ENCODE measurements at places on chromosomes 5 and 9. TPM values are rescaled to one million over a fixed set of nuclear protein-coding genes. Genes with fewer than 3 reads are reported as not detected.

TRAF1 gene
- total RNA-seq: 6.9 TPM

FGD3 gene
- 19.9 TPM for total RNA-seq

UGT3A1 gene
- not detected for total RNA-seq

PLPP1 gene
- 283 TPM for total RNA-seq

PCDHB2 gene
- total RNA-seq: 3.4 TPM

KCNV2 gene
- not detected for total RNA-seq

UCK1 gene
- total RNA-seq: 37.3 TPM

SLC25A2 gene
- total RNA-seq: not detected

DNA sequence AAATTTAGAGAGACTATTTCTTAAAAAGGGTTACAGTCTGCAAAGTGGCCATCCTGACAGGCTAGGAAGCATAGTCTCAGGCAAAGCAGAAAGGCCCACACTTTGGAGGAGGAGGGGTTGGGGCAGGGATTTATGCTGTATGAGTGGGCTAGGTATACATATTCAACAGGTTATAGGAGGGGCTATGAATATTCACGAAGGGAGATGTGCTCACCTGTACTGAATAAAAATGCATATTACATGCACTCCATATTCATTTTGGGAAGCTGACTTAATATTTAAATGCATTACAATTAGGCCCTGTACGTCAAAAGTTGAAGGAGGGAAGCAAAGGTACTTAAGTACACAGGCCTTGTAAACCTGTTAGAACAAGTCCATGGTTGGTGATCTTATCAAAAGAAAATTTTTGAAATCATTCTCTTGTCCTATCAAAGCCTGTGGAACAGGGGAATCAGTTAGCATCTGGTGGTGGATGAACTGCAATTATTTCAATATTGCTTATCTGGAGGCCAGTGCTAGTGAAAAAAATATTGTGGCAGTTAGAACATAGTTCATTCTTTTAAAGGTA lies 1.6 kb downstream of the CENPP start:
- no peak for DNase-seq

DNA sequence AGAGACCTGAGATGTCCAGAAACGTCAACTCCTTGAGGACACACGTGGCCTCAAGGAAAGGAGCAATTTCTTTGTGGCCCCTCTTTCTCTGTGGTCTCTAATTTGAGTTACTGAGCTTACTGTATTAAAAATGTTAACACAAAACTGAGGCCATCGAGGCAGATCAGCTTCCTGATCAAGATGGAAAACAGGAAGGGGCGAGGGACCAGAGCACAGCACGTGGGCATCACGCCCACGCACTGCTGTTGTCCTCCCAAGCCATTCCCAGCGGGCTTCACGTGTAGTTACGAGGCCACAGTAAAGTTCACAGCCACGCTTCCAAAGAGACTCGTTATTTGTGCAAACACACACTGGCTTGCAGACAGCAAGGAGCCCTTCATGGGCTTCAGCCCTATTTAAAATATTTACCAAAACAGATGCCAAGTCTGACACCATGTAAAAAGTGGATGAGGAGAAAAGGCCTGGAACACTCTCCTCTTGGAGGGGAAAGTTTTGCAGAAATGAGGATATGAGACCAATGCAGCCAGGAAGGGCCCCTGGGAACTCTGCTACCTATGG lies 149.5 kb downstream of the ROR2 start:
- DNase-seq: no peak

- DNase-seq: no peak
Measured at GRCh38 chr5:171431251-171431777, 11.9 kb downstream of the FGF18 start.

GRCh38 chr5:113507601-113508000 lies 5.9 kb upstream of the YTHDC2 start:
- DNase-seq: no peak

- no peak for DNase-seq
Measured at GRCh38 chr5:36703245-36703860, 96.9 kb downstream of the SLC1A3 start.

GRCh38 chr5:119840175-119840574 lies 210.8 kb downstream of the FAM170A start:
- no peak for DNase-seq

GRCh38 chr9:37705787-37706186 lies 47.8 kb upstream of the TRMT10B start:
- no peak for DNase-seq

GRCh38 chr5:59380350-59380951 lies 513.1 kb downstream of the PDE4D start:
- no peak for DNase-seq

- DNase-seq: no peak
Measured at GRCh38 chr5:92991581-92992067, 589.4 kb downstream of the NR2F1-AS1 start.

GRCh38 chr5:168409591-168410458 lies 76.4 kb upstream of the RARS1 start:
- no peak for DNase-seq

DNA sequence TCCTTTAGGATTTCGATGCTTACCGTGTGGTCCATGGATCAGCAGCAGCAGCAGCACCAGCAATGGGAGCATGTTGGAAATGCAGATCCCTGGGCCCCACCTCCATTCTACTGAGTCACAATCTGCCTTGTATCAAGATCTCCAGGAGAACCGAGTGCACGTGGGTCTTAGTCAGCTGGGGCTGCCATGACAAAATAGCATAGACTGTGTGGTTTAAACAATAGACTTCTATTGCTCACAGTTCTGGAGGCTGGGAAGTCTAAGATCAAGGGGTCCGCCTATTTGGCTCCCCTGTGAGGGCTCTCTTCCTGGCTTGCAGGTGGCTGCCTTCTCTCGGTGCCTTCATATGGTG lies 1.3 kb upstream of the PROP1 start:
- no peak for DNase-seq

DNA sequence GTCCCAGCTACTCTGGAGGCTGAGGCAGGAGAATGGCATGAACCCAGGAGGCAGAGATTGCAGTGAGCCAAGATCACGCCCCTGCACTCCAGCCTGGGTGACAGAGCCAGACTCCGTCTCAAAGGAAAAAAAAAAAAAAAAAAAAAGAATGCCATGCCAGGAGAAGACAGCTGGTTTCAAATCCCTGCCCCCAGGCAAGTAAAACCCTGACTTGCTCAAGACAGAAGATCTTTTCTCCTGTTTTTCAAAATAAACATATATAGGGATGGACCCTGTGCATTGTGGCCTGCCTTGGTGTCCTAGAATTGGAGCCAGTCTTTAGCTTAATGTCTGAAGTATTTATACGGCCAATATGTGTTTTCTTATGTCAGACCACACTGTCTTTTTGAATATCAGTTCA lies 177.1 kb downstream of the NR3C1 start:
- no peak for DNase-seq

GRCh38 chr5:107401470-107402122 lies 269.1 kb downstream of the EFNA5 start:
- no peak for DNase-seq

DNA sequence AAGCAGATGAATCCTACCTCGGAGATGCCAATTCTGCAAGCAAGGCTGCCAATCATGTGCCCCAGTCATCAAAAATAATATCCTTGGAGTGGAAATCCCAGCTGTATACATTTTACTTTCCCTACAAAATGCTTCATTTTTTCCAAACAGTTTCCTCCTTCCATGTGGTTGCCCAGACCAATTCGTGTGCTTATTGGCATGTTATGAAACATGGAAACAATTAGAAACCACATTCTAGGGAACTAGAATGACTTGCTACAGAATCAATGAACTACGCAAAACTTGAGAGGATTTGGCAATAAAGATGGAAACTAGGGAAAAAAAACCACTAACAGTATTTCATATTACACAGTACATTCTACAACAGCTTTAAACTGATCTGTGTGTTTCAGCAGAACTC lies 584.5 kb upstream of the DMAC1 start:
- no peak for DNase-seq

DNA sequence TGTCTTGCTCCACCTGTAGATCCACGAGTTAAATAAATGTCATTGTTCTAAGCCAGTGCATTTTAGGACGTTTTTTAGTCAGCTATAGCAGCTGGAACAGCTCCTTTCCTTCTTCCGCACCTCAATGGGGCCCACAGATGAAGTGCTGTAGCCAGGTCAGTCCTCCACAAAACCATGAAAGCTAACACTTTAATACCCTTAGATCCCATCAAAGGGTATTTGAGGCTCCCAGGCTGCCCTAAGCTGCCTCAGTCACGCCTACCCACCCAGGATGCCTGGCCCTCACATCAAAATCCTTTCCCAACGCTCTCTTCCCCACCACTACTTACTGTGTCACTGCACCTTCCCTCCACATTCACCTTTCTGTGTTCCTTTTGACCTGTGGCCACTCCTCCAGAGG lies 44.1 kb upstream of the ACO1 start:
- no peak for DNase-seq

- no peak for DNase-seq
Measured at GRCh38 chr5:123066016-123066415, 23.0 kb upstream of the PRDM6 start.

GRCh38 chr9:130846487-130847305 lies 11.6 kb downstream of the ABL1 start:
- no peak for DNase-seq

Measured in vagina (tissue), 2 donors.